ENCODE measurements at places on chromosomes 1 and 21. TPM values are rescaled to one million over a fixed set of nuclear protein-coding genes. Genes with fewer than 3 reads are reported as not detected.

The ETV3L gene
- not detected for total RNA-seq

The RNF186 gene
- not detected for total RNA-seq

The S100A14 gene
- total RNA-seq: 29.6 TPM

The GIPC2 gene
- 9.4 TPM for total RNA-seq

The FMN2 gene
- total RNA-seq: 6.5 TPM

The OR2T11 gene
- 0.48 TPM for total RNA-seq
